Right ventricle myocardium inferior (tissue), 1 donor: ENCODE measurements at places on chromosomes 5 and 9. TPM values are rescaled to one million over a fixed set of nuclear protein-coding genes. Genes with fewer than 3 reads are reported as not detected.

GRCh38 chr5:77663090-77663863 lies 24.8 kb upstream of the OTP start:
- DNase-seq = no peak

- DNase-seq = no peak
Observed at GRCh38 chr5:75463726-75464125, 47.7 kb downstream of the CERT1 start.

ARHGEF37 gene
- total RNA-seq = 32.2 TPM

DNA sequence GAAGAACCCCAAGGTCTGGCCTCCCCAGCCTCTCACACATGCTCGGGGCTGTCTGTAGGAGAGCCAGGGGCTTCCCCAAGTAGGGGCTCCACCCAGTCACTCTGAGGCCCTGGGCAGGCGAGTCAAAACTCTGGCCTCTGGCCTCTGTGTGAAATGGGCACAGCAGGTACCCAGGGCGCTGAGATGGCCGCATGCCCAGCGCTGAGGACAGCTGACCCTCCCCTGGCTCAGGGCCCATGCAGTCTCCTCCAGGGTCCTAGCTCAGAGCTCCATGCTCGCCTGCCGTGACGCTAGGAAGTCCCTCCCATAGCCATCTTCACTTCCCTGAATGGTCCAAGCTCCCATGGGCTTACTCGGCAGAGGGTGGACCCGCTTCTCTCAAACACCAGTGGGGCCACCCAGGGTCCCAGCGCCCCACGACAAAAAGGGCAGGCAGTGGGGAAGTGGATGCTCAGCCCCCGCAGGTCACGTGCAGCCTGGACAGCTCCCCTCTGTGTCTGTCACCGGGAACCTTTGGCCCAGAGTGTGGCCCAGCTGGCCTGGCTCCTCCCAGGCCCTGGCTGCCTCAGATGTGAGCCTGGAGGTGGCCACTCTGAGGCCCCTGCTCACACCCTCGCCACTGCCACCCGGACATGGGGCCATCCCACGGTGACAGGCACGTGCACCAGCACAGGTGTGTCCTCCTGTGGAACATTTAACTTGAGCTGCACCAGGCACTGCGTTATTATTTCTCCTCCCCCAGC lies 12.2 kb upstream of the VAV2 start:
- peak; percentile 42 for DNase-seq

DNA sequence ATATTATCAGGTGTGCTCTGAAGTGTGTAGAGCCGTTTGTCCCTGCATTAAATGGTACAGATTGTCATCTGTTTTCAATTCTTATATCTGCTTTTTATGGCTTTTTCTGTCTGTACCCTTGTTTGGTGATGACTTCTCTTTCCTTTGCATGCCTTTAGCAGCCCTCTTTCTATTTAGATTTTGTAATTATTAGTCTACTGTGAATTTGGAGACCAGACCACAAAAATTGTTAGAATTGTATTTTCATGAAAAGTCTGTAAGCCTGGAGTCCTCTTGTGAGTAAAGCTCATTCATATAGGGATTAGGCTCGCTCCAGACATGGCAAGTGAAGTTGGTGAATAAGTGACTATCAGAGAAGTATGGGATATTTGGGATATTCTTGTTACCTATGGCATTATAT lies 41.7 kb downstream of the NFX1 start:
- no peak for DNase-seq
